ENCODE measurements at places on chromosomes 1 and 21.

- DNase-seq, result no peak
Measured at GRCh38 chr1:115074839-115075534, 14.3 kb downstream of the TSPAN2 start.

DNA sequence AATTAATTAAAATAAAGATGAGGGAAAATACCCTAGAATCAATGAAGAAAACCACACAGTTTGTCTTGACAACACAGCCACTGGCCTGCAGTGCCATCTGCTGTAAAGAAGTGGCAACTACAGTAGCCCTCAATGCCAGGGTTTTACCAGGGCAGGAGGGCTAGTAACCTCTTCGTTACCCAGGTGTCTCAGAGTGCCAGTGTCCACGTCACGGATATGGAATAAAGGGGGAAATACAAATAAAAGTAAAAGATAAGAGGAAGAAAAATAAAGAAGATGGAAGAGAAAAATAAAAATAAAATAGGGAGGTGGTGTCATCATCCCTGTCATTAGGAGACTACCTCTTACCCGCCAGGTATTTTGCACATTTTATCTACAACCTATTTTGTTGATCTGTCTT is 14.2 kb upstream of the SLC44A3 start:
- DNase-seq, result peak; percentile 40

DNA sequence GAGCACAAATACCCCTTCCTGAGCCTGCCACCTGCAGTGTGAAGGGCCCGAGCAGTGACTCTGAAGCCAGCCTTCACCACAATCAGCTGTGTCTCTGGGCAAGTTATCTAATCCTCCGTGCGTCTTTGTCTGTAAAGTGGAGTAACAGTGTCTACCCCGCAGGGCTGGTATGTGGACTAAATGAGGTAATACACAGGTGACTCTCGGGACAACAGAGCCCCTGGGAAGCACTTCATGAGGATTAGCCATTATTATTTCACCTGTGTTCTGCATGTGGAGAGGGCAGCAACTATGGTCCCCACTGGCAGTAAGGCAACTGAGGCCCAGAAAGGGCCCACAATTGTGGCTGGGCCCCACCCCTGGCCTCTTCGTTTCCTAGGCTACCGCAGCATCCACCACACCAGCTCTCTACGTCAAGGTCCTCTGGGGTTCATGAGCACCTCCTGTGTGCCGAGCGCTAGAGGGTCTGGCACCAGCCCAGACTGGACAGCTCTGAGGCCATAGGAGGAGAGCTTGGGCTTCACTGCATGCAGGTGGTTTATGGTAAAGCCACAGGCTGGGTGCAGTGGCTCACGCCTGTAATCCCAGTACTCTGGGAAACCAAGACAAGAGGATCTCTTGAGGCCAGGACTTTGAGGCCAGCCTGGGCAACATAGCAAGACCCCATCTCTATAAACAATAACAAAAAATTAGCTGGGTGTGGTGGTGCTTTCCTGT is 41.3 kb upstream of the LRP8 start:
- no peak for DNase-seq

GRCh38 chr1:21939650-21940374 is 2.7 kb upstream of the HSPG2 start:
- DNase-seq, result no peak

DNA sequence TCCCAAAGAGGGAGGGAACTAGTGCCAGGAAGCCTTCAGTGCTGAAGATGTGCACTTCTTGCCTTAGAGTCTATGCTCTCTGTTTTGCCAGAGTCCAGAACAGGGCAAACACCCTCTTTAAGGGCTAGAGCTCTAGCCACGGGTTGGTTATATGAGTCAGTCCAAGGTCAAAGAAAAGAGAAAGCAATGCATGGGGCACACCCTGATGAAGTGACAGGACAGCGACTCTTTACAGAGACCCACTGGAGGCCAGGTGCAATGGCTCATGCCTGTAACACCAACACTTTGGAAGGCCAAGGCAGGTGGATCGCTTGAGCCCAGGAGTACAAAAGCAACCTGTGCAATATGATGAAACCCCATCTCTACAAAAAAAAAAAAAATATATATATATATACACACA is 86.1 kb downstream of the TGFBR3 start:
- no peak for DNase-seq

DNA sequence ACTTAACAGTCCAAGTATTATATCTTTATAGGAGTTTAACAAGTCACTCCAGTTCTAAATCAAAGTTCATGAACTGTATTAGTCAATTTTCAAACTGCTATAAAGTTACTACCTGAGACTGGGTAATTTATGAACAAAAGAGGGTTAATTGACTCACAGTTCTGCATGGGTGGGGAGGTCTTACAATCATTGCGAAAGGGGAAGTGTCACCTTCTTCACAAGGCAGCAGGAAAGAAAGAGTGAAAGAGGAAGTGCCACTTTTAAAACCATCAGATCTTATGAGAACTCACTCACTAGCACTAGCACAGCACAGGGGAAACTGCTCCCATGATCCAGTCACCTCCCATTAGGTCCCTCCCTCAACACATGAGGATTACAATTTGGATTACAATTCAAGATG is 70.0 kb downstream of the CLCA4 start:
- no peak for DNase-seq

- DNase-seq, result no peak
Measured at GRCh38 chr21:41269535-41269934, 47.1 kb upstream of the FAM3B start.

DNA sequence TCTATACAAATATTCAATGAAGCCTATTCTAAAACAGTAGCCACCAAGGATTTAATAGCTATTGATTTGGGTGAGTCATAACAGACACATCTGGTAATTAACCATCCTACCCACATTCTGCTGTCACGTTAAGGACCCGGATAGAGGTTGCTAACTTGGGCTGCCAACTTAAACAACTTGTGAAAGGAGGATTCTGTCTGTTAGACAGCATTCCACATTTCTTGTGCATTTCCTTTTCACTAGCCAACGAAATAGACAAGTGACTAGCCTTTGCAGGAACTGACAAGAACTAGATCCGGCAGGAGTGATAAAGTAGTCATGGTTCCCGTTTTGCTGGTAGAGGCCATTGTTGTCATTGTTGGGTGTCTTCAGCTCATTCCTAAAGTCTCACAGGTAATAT is 9.5 kb downstream of the DSCAM start:
- no peak for DNase-seq

- DNase-seq, result no peak
Measured at GRCh38 chr1:70091811-70092210, 113.6 kb downstream of the LRRC40 start.

GRCh38 chr1:38360807-38361206 is 314.2 kb upstream of the POU3F1 start:
- no peak for DNase-seq

DNA sequence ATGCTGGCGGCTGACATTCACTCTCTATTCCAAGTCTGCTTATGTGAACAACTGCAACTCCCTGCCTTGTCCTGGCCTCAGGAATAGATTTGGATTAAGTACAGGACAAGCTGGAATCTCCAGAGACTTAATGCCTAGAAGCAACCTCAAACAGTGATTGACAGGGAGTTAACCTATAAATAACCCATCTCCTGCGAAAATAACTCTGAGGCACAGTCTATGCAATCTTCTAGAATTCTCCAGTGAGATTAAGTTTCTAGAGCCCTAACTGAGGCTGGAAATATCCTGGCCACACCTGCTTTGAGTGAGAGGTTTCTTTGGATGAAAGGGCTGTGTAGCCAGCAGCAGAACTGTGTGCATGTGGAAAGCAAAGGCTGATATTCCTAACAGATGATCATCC is 25.3 kb upstream of the ATP1A1 start:
- no peak for DNase-seq

- DNase-seq, result no peak
Measured at GRCh38 chr1:87805666-87806378, 477.1 kb downstream of the LMO4 start.

- DNase-seq, result peak; percentile 24
Measured at GRCh38 chr1:221778535-221779142, 36.8 kb upstream of the DUSP10 start.

GRCh38 chr1:93679546-93679945 is 2.1 kb downstream of the BCAR3 start:
- DNase-seq, result no peak

- no peak for DNase-seq
Measured at GRCh38 chr21:29083306-29083705, 9.9 kb upstream of the CCT8 start.

- DNase-seq, result no peak
Measured at GRCh38 chr1:169624912-169625311, 5.0 kb downstream of the SELP start.

DNA sequence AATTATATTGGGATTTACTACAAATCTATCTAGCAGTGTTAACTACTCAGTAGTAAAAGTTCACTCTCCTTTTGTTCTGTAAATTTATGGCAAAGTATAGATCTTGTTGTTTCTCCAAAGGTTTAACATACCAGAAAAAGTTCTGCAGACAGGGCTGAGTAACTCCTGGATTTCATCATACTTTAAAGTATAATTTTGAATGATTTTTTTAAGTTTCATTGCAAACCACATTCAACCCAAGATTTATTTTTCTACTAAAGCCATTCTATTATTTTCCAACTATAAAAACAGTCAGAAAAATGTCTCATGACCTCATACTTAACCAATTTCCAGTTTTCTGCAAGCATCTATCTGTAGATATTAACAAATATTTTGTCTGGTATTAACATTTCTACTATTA is 585.8 kb upstream of the ZRANB2 start:
- no peak for DNase-seq

DNA sequence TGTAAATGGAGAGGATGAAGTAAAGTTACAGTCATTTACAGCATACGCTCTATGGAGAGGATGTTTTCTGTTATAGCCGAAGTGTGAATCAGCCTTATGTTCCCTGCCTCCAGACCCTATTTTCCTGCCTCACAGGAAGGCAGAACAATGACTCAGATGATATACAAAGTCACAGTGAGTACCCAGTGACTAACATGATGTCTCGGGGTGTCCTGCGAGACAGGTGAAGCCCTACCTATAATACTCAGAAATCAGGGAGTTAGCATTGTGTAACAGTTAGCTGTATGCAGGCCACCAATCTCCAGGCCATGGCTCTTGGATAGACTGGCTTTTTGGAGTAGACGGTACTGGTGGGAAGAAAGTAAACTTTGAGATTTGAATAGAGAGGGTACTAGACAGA is 55.6 kb upstream of the FBXO28 start:
- no peak for DNase-seq

- no peak for DNase-seq
Measured at GRCh38 chr21:29810871-29811270, 128.9 kb downstream of the GRIK1 start.

DNA sequence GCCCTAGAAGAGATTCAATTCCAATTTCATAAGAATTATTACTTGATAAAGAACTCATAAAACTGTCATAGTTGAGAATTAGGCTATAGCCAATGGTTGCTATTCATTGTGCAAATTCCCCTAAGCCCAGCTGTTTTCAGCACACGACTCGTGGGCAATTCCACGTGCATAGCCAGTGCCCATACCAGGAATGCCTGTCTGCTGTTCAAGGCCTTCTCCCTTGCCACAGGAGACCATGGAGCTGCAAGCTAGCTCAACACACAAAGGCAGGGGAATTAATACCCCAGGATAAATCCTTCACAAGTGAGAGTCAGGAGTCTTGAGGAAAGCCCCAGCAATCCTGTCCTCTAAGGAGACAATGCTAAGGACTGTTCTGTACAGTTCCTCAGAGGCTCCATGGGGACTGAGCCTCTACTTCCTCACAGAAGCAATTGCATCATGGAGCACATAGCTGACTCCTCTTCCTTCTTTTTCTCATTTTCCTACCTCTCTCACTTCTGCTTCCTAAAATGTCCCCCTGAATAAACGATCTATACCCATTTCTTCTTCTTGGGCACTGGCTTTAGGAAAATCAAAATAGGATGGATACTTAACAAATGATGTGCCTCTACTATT is 19.1 kb upstream of the CHRM3 start:
- no peak for DNase-seq

GRCh38 chr1:91872000-91872399 is 14.0 kb downstream of the TGFBR3 start:
- no peak for DNase-seq

DNA sequence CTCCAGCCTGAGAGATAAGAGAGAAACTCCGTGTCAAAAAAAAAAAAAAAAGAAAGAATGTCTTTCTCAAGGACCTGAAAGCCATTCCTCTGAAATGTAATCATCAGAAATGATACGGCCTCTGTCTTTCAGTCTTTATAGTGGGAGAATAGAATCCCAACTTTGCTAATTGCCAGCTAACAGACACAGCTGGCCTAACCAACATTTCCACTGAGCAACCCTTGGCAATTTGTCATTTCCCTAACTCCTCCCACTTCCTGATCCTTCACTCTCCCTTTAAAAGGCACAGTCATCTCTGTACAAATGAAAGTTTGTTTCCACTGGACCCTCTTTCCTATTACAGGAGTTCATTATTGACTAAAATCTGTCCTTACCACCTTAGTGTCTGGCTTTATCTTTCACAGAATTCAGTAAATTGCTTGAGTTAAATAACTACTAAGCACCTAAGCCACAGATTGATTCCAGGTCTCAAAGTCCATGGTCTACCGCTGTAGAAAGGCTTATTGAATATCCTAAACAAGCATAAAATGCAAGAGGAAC is 4.3 kb upstream of the CBR1 start:
- no peak for DNase-seq

GRCh38 chr1:79259390-79260336 is 253.1 kb upstream of the ADGRL4 start:
- DNase-seq, result no peak

GRCh38 chr21:15763359-15763758 is 33.6 kb downstream of the USP25 start:
- DNase-seq, result no peak

- peak; percentile 35 for DNase-seq
Measured at GRCh38 chr1:8431019-8431418, 113.1 kb downstream of the SLC45A1 start.

DNA sequence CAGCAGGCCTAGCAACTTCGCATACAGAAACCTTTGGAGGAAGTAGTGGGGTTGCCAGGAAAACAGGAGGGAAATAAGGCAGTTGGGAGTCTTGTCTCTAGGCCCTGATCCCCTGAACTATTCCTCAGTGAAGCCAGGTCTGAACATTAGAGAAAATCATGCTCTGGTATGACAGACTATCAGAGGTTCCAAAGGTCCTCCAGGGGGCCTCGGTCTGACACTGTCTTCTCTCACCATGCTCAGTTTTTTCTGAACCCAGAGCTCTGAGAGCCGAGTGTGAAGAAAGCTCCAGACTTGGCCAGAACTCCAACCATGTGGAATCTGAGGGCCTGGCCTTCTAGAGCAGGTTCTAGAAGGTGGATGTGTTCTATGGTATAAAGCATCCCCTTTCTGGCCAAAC is 4.0 kb downstream of the TOMM40L start:
- no peak for DNase-seq

GRCh38 chr1:167723707-167724323 is 2.0 kb downstream of the MPZL1 start:
- no peak for DNase-seq

- no peak for DNase-seq
Measured at GRCh38 chr1:94101613-94102525, 19.1 kb downstream of the ABCA4 start.
